ENCODE measurements at places on chromosomes 13 and 19.

DNA sequence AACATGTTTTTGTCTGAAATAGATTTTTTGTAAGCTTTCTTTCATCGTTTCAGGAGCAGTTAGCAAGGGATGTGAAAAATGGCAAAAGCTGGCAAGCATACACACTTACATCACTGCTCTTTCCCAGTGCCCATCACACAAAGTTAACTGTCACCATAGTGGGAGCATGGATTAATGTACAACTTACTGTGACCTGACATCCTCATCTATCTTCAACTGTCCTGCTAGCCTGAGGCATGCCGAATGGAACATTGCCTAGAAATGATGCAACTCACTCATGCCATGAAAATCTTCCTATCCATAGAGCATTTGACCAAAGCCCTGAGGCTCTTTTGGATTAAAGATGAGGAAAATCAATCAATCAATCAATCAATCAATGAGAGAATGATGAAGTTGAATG is 491.7 kb upstream of the SLC10A2 start:
- DNase-seq, result no peak

GRCh38 chr13:49791315-49791710 is 1.2 kb downstream of the KPNA3 start:
- no peak for DNase-seq

DNA sequence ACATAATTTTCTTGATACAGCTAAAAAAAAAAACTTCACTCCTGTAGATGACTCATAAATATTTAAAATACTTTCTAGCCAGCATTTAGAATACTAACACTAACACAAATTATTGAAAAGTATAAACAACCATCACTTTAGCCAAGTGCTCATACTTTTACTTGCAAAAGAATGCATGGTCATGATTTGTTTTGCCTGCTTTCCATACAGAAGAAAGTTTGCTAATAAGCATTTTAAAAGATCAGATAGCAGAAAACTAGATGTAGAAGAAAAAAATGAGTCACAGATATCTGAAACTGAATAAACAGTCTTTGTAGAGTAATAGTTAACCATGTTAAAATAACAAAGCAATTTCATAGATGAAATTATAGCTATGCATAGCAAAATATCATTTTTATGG is 2280.4 kb upstream of the PCDH20 start:
- no peak for DNase-seq

DNA sequence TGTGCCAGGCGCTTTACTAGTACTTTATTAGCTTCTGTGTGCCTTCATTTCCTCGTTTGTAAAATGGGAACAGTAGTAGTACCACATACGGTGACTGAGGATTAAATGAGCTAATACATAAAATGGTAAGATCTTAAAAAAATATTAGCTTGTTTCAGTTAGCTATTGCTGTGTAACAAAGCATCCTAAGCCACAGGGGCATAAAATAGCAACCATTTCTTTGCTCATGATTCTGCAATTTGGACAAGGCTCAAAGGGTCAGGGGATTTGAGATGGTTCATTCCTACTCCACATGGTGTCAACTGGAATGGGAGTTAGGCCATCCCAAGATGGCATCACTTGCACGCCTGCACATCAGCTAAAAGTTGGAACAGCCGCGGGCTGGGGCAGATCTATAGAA is 13.3 kb downstream of the DYRK1B start:
- no peak for DNase-seq

DNA sequence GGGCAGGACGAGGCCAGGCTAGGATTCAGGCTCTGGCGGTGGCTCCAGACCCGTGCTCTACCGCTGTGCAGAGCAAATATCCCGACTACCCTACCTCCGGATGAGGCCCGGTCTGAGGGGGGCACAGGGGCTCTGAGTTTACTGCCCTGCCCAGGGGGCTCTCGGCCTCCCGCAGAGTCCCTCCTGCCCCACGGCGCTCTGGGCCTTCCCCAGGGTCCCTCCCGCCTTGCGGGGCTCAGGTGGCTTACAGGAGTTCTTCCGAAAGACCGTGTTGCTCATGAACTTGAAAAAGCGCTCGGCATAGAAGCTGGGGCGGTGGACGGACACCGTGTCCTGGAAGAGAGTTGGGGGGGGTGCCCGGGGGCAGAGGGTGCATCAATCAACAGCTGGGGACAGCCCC is 19.1 kb upstream of the CACTIN start:
- no peak for DNase-seq

All from stimulated activated CD4-positive, alpha-beta T cell treated with anti-CD3 and anti-CD28 coated beads, Interleukin-1b, Interleukin-23, amount 100 ng/mL, for 24 hours (primary cell).